ENCODE measurements at places on chromosomes 2 and 18.

DNA sequence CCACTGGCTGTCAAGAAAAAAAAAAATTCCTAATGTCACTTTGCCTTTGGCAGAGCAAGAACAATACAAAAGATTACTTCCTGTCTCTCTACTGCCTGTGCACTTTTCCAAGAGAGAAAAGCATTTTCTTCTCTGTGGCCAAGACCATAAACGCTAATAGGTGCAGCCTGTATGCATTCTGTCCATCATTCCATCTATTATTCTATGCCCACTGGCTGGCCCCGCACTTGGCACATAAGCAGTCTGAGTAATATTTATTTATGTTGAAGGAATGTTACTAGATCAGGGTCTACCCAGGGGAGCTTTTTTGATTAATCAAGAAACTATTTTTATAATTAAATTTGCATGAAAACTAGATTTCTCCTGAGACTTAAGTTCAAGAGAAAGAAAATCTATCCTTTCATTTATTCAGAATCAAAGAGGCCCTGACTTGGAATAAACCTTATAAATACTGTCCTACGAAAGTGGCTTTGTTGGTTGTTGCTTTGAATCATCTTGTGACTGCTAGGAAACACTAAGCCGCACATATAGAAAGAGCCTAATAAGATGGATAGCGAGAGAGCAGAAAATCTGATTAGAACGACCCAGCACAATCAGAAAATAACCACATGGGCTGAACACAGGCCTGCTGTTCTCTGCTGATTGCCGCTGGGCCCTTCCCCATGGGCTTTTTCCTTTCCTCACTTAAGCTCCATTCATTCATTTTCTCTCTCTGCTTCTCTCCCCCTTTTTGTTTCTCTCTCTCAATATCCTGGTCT lies 59.4 kb downstream of the MMADHC start:
- no peak for DNase-seq

GRCh38 chr2:155913356-155913755 lies 419.2 kb downstream of the NR4A2 start:
- DNase-seq, result no peak

DNA sequence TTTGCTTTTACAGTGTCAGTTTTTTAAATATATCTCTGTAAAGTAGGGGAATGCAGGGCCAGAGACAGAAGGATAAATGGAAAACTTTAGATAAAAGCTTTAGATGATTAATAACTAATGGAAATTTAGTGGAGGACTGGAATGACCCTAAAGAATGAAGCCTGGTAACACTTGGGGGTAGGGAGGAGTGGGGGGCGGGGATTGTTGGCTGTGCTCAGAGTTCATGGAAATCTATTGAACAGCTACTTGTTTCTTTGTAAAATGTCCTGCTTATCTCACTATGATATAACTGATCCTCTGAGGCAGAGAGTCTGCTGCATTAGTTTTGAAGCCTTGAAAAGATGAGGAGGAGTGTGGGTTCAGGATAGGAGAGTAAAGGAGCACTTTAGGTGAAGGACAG lies 90.5 kb downstream of the TMEM185B start:
- no peak for DNase-seq

- DNase-seq, result no peak
Measured at GRCh38 chr2:240989451-240990265, 8.8 kb upstream of the SNED1 start.

GRCh38 chr2:142926445-142926844 lies 49.0 kb downstream of the KYNU start:
- no peak for DNase-seq

DNA sequence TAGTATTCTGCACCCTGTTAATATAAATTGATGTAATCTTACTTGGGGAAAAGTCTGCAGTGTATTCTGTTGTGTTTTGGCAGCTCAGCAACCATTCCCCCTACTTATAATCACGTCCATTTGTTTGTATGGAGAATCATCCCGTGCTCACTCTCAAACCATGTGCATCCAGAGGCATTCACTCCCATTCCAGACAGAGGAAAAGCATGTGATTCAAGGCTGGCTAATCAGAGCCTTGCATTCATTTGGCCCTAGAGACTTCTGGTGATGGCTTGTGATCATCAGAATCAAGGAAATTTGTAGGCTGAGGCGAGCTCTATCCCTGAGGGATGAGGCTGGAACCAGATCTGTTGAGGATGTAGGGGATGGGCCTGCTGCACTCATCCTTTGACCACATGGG lies 5.1 kb upstream of the WIPF1 start:
- no peak for DNase-seq
